ENCODE measurements at places on chromosomes 11 and 22. TPM values are rescaled to one million over a fixed set of nuclear protein-coding genes. Genes with fewer than 3 reads are reported as not detected.

C11orf91 gene
- total RNA-seq = not detected

C11orf97 gene
- total RNA-seq = not detected

CCDC82 gene
- 38.2 TPM for total RNA-seq

OR5B3 gene
- not detected for total RNA-seq

KCTD17 gene
- total RNA-seq = 17.2 TPM

P2RX6 gene
- total RNA-seq = not detected

SORL1 gene
- total RNA-seq = 26.3 TPM

HTATIP2 gene
- 87.9 TPM for total RNA-seq

All from Caco-2 (cell line).